Fibroblast of skin of scalp (primary cell): ENCODE measurements at places on chromosomes 7 and 10.

GRCh38 chr7:69440976-69441375, 157.3 kb upstream of the AUTS2 start:
- DNase-seq = no peak

DNA sequence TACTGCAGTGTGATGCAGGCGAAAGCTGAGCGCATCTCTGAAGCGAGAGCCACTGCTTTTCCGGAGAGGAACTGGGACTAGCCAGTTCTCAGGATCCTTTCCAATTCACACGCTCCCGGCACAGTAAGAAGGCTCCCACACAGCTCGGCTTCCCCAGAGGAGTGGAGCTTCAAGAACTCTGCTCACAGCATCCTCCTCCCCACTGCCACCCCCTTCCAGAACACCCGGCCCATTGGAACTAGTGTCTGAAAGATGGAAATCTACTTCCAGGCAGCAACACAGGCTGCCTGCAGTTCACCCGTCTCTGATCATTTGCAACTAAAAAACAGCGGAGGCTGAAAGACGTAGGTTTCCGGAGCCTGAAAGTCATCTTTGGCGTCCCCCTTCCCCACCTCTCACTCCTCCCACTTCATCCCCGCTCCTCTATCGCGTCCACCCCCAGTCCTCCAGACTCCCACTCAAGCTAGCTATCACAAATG, at the start of gene DGKB:
Gene DGKB (minus strand): TSS at position 163 of the 479 bp plus-strand sequence.
- DNase-seq = peak; percentile 26

DNA sequence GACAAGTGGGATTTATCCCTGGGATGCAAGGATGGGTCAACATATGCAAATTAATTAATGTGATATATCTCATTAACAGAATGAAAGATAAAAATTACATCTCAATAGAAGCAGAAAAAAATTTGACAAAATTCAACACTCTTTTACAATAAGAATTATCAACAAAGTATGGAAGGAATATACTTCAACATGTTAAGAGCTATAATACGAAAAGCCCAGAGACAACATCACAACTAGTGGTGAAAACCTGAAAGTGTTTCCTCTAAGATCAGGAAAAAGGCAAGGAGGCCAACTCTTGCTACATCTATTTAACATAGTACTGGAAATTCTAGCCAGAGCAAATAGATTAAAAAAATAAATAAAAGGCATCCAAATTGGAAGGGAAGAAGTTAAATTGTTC, 970.0 kb upstream of the POT1 start:
- DNase-seq = no peak

DNA sequence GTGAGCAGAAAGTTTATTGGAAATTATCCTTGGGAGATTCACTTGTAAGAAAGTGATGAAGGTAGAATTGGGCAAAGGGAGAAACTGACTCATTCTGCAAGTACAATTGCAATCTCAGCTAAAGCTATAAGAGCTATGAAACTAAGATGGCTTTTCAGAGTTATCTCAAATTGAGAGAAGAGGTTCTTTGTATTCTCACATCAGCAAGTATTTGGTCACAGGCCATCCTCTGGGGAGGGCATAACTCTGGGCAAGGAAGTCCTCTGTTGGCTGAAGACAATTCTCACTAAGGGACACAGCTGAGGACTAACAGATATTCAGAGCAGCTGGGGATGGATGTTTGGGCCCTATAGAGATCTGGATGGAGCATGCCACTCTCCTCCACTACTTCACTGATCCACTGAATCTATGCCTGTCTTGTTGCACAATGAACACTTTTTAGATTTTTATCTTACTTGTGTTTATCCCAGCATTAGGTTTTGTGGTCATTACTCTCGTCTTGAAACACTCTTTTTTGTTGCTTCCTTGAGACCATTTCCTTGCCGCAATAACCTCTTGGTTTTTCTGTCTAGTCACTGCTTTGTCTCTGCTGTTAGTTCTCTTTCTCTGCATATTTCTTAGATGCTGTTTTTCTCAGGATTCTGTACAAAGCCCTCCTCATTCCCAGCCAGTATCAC, 115.1 kb downstream of the GNAI1 start:
- no peak for DNase-seq

- DNase-seq = peak; percentile 97
These were observed 2.8 kb downstream of the FAM180A start for GRCh38 chr7:135745703-135746312.

DNA sequence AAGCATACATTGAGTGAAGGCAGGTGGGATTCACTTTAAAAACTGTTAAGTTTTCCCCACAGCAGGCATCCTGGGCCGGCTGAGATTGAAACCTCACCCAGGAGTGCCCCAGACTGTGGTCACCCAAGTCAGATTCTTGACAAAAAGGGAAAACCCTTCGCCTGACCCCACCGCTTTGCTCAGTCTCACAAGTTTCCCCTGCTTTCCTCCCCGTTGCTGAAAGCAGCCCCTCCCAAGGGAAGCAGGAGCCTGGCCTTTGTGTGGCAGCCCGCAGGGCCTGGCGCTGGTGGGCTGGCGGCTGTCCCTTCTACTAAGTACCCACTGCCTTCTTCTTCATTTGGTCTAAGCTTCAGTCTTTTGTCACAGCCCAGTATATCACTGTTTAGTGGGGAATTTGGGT, 16.0 kb downstream of the RNF32 start:
- no peak for DNase-seq

DNA sequence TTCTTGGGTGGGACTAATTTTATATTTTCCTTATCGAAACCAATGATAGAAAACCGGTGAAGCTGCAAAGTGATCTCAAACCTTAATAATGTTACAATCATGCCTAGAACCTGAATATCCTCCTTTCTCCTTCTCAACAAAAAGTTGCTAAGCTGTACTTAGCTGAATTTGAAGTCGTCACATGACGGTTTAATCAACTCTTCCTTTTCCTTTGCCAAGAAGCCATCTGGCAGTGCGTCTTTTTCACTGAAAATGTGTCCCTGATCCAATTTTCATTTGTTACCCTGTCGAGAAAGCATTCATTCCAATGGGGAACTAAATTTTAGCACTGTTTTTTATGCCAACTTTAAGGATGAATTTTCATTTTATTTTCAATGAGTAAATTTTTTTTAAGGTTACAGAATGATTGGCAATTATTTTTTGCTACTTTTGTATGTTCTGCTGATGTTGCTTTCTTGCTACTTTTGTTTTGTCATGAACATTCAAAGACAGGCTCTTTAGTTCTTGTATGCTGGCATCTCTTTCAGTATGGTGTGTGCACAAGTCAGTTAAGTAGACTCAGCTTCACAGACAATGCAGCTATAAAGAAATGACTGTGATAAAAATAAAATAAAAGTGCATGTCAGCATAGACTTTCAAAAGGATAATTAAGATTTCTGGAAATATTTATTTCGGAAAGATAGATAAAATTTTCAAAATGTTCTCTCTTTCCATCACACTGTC, 980.0 kb downstream of the DNAJB9 start:
- no peak for DNase-seq

GRCh38 chr7:137577184-137577583, 233.7 kb upstream of the PTN start:
- peak; percentile 54 for DNase-seq

DNA sequence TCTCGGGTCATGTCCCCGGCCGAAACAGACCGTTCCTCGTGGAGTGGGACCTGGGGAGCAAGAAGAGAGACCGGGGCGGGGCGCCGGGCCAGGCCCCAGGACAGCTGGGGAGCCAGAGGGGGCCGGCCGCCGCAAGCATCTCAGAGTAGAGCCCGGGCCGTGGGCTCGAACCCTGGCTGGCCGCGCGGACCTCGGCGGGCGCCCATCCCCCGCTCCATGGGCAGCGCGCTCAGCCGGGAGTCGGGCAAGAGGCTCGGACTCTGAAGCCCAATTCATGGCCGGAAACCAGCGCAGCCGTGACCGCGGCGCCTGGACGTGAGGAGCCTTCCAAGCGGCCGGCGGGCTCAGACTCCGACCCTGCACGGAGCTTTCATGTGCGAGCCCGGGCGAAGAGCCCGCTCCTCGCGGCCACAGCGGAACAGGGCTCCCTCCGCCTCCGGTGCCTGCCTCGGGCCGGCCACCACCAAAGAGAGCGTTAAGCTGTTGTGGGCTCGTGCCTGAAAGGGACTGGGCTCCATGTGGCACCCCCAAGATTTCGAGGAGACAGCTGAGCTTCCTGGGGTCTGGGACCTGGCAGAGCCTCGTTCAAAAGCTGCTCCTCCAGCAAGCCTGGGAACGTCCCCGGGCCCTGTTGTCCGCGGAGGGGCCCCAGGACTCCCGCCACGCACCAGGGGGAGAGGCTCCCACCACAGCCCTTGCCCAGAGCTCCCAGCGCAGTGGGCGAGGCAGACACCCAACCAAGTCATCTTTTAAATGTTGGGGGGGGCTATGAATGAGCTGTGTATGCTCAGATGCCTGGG, 757 bp upstream of the GRID1 start:
- no peak for DNase-seq

DNA sequence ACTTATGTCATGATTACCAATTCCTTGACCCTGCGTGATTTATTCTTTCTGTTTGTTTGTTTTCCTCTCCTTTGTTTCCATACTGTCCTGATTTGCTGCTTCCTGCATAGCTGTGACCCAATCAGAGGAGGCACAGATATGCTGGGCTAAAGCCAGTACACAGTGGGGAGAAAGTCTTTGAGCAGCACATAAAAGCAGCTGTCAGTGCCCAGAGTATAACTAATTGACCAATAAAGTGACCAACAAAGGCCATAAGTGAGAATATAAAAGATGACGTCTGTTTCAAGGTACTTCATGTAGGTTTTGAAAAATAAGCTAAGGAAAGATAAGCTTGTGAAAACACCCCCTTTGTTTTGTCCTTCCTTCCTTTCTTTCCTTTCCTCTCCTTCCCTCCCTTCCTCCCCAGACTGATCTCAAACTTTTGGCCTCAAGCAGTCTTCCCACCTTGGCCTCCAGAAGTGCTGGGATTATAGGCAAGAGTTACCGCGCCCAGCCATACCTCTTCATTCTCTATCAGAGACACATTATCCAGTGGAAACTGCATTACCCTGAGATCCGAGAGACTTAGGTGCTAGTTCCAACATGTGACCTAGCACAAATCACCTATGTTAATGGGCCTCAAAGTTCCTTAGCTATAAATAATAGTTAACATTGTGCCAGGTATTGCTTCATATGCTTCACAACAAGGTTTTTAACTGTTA, 17.0 kb downstream of the BCAP29 start:
- no peak for DNase-seq
